ENCODE measurements at places on chromosomes 1 and 21. TPM values are rescaled to one million over a fixed set of nuclear protein-coding genes. Genes with fewer than 3 reads are reported as not detected.
A peak's percentile ranks its signal among the peaks of the same experiment; 100 is the strongest.

- no peak for DNase-seq
Measured at GRCh38 chr1:201142011-201142848, 12.0 kb downstream of the TMEM9 start.

GRCh38 chr1:228107636-228108035 lies 1.5 kb downstream of the MRPL55 start:
- no peak for DNase-seq

GRCh38 chr1:117611894-117612483 lies 6.1 kb downstream of the TENT5C start:
- DNase-seq: no peak

- DNase-seq: no peak
Measured at GRCh38 chr1:192530254-192530653, 45.3 kb upstream of the RGS1 start.

DNA sequence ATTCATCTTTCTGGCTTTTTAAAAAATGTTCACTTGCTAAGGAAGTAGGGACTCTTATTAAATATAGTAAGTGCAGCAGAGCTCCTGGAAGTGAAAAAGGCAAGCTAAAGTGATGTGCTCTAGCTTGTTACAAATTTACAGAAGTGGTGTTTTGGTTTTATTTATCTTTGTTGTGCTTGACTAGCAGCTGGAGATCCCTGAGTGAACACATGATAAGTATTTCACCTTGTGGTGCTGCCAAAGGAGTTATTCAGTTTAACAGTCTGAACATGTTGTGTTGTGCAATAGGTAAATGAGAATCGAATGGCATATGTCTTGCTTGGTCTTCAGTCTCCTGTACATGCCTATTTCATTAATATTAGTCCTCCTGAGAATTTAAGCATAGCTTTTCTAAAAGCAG lies 315.7 kb downstream of the TPR start:
- DNase-seq: no peak

DNA sequence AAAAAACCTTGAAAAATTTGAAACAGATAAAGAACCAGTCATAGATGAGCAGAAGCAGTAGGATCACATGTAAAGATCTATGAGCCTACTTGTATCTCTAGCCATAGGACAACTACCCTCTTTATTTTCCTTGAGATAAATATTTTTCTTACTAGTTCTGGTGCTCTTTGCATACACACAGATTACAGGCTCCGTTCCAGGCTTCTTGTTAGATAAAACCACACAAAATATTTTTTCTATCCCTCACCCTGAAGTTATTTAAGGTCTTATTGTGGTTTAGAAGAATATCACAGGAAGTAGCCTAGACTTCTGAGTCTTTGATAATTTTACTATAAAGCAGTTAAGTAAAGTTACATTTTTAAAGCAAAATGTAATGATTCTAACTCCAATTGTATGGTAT lies 512.2 kb downstream of the NEGR1 start:
- DNase-seq: no peak

GRCh38 chr1:26575348-26575747 lies 45.8 kb downstream of the RPS6KA1 start:
- DNase-seq: no peak

GRCh38 chr1:22815421-22816066 lies 104.9 kb downstream of the EPHB2 start:
- DNase-seq: no peak

- DNase-seq: no peak
Measured at GRCh38 chr21:36035381-36035791, 24.9 kb downstream of the SETD4 start.

DNA sequence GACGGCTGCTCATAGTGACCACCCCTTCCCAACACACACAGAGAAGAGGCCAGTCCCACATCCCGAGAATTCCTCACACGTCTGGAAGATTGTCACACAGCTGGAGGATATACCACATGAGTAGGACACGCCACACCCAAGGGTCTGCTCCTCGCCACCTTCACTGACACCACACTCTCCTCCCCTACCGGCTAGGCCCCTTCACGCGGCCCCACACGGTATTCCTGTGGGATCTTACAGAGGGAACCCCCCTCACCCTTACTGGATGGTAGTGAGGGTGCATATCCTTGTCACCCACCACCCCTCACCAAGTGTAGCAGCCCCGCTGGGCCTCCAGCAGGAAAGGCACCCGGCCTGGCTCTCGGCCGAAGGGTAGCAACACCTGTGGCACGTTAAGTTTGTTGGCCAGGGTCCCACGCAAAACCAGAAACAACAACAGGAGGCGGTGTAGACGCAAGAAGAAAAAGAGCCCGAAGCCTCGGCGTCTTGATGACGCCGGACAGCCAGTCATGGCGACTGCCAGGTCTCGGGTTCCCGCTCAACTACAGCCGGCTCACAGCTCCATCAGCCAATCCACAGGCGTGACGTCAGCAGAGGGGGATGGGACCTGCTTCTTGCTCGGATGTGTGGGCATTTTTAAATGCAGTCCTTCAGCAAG lies at the start of gene NUP210L:
NUP210L (minus strand) TSS at position 540 of the 658 bp plus-strand sequence.
- DNase-seq: no peak

- DNase-seq: no peak
Measured at GRCh38 chr1:234400773-234401172, 27.5 kb downstream of the COA6 start.

GRCh38 chr1:29121936-29122681 lies 1.6 kb downstream of the TMEM200B start:
- no peak for DNase-seq

GRCh38 chr1:101167891-101168290 lies 68.9 kb upstream of the S1PR1 start:
- DNase-seq: no peak

GRCh38 chr21:35275776-35276175 lies 226.7 kb upstream of the RUNX1 start:
- DNase-seq: no peak

DNA sequence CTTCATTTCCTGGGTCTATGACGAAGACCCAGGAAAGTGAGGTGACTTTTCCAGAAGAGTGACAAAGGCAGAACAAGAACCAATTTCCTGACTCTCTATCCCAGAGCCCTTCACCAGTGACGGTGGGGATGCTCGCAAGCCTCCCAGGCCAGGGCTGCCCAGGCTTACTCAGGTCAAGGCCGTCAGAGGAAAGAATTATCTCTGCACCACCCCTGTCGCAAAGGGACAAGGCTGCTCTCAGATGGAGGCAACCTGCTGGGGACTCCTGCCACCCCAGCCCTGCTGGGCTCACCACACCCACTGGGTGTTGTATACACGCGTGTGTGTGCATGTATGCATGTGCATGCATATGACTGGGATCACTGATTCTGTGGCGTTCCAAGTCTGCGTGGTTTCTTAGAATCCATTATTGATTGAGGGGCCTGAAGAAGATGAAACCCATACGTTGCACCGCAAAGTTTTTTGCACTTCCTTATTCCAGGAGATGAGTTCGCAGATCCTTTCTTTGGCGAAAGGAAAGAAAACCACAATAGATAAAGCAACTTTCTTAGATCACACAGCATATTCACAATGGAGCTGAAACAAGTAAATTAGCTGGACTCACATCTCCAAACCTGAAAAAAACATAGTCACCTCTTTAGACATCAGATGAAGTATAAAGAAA lies 255.8 kb downstream of the RHOU start:
- no peak for DNase-seq

GRCh38 chr1:77975907-77976306 lies 3.0 kb downstream of the FUBP1 start:
- no peak for DNase-seq

DNA sequence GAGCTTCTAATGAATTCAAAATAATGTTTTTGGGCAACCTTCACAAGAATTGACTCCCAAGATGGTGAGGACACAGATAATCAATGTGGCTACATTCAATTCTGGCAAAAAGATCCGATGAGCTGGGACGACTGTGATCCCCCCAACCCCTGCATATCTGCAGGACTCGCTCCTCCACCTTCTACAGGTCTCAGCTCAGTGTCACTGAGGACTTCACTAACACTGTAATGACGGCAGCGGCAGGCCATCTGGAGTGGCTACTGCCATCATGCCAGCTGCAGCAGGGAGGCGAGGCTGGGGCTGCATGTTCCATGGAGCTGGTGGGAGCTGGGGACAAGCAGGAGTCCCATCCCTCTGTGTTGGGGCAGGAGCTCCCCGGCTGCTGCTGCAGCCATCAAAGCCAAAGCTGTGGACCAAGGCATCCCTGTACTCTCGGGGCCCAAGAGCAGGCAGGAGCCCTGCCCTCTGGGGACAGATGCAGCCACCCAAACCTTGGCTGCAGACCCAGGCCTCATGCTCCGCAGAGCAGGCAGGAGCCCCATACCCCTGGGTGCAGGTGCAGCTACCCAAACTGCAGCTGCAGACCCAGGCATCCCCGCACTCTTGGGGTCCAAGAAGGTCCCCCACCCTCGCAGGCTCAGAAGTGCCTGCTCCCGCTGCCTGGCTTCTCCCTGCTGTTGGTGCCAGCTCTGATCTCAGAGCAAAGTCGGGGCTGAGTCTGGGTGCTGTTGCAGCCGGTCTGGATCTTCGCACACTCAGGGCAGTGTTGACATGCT lies 12.2 kb upstream of the DHRS3 start:
- no peak for DNase-seq

- no peak for DNase-seq
Measured at GRCh38 chr1:242432491-242433095, 91.9 kb downstream of the PLD5 start.

GRCh38 chr21:14773777-14774345 lies 227.7 kb upstream of the SAMSN1 start:
- DNase-seq: peak; percentile 69

DNA sequence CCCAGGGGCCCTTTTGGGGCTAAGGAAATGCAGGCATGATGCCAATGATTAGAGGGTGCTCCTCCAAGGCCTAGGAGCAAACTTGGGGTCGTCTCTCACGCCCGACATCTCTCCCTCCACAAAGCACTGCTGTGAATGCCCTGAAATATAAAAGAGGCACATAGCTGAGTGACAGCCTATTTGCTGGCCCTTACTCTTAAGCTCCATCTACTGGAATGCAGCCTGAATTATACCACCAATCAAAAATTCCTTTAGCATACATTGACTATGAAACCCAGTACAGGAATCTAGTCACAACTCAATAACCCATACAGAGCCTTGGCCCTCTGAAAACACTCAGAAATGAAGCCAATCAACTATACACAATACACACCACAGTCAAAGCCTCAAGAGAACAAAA lies 105.5 kb downstream of the LRIG2 start:
- DNase-seq: no peak

DNA sequence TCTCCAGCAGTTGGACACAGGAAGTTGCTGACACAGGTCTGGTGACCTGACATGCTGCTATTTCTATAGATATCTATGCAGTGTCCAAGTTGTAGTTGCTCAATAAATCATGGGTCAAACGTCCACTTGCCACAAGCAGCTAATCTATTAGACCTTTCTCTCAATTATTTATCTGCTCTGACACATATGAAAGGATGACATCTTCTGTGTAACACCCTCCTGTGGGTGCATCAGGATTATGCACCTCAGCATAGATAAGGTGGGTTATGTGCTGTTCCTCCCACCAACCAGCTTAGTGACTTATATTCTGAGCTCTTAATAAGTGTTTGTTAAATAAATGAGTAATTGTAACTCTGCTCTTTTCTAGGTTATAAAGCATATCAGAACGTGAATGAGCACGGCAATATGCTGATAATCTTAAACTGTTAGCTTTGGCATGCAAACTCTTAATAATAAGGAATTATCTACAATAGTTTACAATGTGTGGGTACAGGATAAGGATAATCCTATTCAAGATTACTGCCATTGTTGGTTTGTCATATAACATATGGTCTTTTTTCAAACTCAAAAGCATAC lies 90.7 kb upstream of the GCLM start:
- DNase-seq: no peak

DNA sequence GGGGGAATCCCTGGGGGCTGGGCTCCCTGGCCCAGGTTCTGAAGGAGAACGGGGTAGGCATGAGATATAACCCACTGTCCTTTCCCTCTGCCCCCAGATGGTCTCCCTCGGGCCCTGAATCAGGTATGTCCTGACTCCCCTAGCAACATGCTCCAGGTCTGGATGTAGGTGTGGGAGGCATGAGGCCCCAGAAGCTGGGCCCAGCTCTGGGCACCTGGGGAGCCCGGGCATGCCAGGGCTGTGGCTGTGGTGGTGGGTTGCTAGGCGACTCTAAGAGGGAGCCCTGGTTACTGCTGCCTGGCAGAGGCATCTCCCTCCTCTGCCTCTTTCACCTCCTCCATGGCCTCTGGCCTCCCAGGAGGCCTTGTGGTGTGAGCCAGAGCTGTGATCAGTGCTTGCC lies 16.2 kb downstream of the FOXO6 start:
- no peak for DNase-seq

The KRTAP10-7 gene
- total RNA-seq: not detected

The IL20 gene
- not detected for total RNA-seq

The PLCH2 gene
- total RNA-seq: 48.1 TPM

The SPRR4 gene
- not detected for total RNA-seq

The SPAG17 gene
- not detected for total RNA-seq

The OPRD1 gene
- total RNA-seq: not detected

The LY9 gene
- 124 TPM for total RNA-seq

The CCDC185 gene
- total RNA-seq: not detected

The DHRS3 gene
- total RNA-seq: 108 TPM

All from CD4-positive, alpha-beta T cell (primary cell).